ENCODE measurements at places on chromosomes 16 and 17.
A peak's percentile ranks its signal among the peaks of the same experiment; 100 is the strongest.

GRCh38 chr17:64221679-64222078, 41.4 kb downstream of the TEX2 start:
- DNase-seq = no peak

- no peak for DNase-seq
Measured at GRCh38 chr16:52005551-52005950, 541.4 kb downstream of the TOX3 start.

- no peak for DNase-seq
Measured at GRCh38 chr16:15482068-15482747, 47.8 kb downstream of the BMERB1 start.

DNA sequence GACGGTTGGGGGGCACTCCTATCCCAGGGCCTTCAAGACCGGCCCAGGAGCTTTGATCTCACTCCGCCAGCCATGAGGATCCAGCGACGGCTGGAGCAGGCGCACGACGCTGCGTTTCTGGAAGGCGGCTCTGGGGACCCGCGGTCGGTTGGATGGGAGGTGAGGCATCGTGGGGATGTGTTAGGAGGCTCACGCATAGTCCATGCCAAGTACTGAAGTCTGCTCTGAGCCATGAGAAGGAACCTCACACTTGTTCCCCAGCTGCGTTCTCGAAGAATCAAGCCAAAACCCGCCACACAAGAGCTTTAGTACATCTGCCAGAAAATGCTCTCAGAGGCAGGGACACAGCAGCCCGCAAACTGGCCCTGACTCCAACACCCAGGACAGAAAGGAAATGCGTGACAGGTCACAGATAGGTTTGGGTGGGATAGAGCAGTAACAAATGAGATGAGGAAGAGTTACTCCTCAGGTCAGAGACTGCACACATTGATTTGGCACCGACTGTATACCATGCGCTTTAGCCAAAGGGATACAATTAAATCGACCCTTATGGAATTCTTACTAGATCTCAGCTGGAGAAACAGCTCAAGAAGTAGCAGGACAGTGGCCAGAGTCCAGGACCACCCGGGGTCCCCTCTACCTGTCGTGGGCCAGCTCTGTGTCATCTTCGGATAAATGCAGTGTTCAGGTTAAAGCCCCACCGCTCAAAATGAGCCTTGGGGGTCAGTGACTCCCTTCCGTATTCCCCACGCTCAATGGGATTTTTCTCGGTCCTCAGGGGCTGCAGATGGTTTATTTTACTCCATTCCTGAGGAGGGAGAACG, 6.7 kb upstream of the GSG1L start:
- DNase-seq = no peak

DNA sequence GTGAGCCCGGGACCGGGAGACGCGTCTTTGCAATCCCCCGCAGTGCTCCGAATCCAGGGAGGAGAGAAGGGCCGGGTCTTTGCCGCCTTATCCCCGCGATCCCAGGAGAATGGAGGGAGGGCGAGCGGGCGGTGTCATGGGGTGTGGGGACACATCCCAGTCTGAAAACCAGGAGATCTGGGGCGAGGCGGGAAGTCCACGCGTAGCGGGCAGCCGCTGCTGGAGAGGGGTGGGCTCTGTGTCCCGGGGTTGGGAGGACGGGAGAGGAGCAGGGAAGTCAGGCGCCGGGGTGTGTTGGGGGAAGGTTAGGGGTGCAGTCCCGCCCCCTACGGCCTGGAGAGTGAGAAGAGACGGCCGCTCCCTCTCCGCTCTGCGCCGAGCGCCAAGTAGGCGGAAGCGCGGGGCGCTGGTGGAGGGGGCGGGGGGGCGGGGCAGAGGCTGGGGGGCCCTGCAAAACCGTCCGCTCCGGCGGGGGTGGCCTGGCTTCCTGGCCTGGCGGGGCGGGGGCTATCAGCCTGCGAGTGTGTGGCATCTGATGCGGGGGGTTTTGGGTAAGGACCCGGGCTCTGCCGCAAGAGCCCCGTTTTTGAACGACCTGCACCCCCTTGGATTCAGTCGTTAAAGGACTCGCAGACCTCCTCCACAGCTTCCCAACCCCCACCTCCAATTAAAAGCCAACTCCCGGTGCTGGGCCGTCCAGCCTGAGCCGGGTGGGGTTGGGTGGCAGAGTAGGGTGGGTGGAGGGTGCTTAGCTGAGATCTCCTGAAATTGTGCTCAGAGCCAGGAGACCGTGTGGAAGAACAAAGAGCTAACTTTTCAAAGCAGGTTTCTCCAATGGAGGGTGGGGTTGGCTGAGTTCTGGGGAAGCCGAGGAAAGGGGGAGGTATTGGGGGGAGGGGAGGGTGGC, 654 bp downstream of the LASP1 start:
- DNase-seq = no peak

GRCh38 chr16:66603537-66604375, 748 bp upstream of the CMTM3 start:
- no peak for DNase-seq

DNA sequence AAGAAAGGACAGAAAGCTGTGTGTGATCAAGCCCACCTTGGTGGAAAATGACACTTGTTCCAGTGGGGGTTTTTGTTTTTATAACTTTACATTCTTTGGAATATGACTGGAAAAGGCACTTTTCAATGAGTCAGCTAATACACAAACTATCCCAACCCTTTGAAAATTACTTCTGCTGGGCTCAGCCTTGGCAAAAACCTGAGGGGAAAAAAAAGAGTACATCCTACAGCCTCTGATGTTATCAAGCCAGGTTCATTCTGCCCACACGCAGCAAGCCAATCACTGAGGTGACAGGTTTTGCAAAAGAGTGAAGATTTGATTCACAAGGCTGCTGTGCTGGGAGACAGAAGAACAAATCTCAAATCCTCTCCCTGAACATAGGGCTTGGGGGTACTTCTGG, 484.5 kb upstream of the ERCC4 start:
- no peak for DNase-seq

DNA sequence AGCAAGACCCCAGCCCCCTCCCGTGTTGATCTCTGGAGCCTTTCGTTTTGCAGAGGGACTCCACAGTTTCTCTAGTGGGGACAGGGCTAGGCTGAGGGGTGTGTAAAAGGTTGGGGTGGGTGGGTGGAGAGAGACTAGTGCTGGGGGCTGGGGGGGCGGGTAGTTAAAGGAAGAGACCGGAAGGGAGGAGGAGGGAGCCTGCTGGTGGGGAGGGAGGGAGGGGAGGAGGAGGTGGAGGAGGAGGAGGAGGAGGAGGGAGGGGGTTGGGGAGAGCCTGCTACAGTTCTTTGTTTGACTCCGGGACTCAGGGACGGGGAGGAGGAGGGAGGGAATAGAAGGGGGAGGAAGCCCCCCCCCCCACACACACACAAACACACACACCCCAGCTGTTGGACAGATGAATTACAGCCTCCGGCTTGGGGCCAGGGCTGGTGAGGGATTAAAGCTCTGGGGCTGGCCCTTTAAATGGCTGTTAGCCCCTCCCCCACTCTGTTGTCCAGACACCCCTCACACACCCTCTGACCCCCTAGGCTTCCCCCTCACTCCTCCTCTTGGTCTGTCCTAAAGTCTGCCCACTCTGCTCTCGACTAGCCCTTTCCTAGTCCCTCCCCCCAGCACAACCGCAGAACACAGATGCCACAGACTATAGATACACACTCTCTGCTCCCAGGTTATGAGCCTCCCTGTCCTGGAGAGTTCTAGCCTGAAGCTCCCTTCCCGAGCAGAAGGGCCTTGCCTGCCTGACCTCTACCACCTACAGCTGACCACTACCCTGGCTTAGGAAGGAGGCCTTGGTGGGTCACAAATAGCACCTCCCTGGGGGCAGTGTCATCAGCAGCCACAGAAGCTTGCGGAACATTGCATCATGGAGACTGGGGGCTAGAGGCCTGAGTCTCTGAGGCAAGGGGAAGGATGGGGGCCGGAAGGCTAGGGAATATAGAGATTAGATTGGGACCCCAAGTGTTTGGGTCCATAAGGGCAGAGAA, 4.4 kb downstream of the KDM6B start:
- DNase-seq = no peak

DNA sequence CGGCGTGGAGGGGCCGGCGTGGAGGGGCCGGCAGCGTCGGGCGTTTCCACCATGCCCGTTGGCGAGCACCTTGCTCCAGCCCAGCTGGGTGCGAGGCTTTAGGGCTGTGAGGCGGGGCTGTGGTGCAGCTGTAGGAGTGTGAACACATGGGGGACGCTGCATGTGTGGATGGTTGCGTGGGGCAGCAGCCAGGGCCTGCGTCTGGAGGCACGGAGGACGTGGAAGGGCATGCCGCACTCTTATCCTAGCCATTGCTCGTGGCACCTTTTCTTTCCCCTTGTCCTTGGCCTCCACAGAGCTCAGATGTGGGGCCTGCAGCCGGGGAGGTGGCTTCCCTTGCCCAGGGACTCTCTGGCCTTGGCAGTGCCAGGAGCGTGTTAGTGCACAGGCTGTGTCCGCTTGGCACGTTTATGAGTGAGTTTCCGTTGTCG, 47.8 kb downstream of the PDPK1 start:
- DNase-seq = no peak

- peak; percentile 39 for DNase-seq
Measured at GRCh38 chr16:56792967-56793366, 63.0 kb downstream of the NUP93 start.

- DNase-seq = no peak
Measured at GRCh38 chr17:39114723-39115122, 36.7 kb downstream of the PLXDC1 start.

DNA sequence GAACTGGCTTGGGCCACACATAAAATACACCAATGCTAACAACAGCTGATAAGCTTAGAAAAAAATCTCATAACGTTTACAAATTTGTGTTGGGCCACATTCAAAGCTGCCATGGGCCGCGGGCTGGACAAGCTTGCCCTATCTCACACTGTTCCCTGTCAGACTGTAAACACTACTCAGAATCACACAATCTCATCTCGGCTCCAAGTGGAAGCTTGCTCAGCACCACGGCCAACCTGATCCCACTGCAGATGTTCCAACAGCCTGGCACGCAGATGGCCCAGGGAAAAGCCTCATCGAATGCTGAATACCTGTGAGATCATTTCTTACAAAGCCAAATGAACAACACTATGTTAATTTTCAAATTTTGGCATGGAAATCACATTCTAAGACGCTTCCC, 125.8 kb downstream of the ANKRD11 start:
- no peak for DNase-seq

Measured in NCI-H1930 (cell line).